Tibial nerve (tissue), 4 donors: ENCODE measurements at places on chromosomes 6 and 20. TPM values are rescaled to one million over a fixed set of nuclear protein-coding genes. Genes with fewer than 3 reads are reported as not detected.

- DNase-seq = no peak
Observed at GRCh38 chr6:63813566-63814120, 178.0 kb downstream of the PHF3 start.

The PRKN gene
- 5.5 TPM for total RNA-seq

DNA sequence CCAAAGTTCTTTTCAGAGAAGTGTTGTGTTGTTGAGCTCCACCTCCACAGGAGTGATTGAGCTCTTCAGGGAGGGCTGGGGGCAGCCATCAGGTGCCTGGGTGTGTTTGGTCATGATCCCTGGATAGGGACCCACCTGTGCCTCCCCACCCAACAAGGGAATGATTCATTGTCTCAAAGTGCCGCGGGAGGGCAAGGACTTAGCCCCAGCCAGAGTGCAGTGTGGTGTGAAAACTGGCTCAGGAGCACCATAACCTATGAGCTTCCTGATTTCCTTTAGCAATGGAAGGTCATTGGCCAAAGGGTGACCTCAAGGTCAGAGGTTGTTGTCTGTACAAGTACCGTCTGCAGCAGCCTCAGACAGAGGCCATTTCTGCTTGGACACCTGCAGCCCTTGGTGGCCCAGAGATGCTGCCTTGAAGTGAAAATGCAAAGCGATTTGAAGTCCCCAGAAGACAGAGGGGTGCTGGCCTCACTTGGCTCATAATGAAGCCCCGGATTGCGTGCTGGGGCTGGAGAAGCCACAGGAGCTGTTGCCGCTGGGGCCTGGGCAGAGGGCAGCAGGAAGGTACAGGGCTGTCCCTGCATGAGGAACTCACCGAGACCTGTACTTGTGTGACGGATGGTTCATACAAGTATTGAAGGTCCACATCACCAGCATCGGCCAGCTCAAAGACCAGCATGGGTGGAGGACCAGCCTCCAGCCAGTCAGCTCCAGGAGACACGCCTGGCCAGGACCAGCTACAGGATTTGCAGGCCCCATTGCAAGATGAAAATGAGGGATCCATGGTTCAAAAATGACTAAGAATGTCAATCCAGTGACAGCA, 100.6 kb upstream of the DUSP22 start:
- no peak for DNase-seq

DNA sequence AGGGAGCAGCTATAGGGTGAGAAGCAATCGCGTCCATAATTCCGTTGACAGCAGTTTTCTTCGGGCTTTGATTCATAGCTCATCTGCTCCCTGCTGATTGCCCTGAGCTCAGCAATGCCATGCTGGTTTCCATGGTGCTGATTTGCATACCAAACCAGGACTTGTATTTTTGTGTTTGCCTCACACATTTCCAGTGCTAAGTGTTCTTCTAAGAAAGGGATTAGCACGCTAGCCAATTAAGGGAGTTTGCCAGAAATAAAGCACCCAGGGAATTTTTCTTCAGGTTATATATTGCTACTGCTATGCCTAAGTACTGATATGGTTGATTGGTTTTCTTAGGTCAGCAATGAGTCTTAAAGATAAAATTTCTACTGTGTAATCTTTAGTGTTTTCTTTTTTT, 177.6 kb downstream of the PLCB1 start:
- DNase-seq = no peak

DNA sequence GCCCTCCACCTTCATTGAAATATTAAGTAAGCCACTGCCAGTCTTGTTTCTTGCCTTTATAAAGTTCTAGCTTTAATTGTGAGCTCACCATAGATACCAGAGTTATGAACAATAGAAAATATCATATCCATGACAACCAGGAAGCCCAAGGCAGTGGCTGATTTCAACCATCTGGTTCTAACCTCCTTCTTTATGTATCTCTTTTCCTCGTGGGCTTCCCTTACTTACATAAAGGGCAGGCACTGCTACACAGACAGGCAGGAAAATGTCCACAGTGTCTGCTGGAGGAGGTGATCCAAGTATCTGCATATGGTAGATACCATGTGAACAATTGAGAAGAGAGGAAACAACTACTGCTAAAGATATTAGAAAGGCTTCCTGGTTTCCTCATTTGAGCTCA, 65.2 kb upstream of the PRND start:
- DNase-seq = no peak

DNA sequence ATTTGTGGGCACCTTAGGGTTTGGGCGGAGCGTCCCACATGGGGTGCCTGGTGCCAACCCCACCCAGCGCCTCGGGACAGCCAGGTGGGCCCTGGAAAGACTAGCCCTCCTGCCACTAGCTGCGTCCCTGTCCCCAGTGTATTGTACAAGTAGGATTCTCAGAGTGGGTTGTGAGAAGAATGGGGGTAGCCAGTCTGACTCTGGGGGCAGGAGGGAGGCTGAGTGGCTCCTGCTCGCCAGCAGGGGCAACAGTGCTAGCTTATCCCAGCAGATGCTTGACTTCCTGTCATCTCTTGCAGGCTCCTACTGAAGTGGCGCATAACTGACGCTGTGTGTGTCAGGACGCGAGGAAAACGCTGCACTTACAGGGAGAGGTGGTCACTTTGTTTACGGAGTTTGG, 9.3 kb downstream of the PSMA7 start:
- DNase-seq = no peak

The KIF6 gene
- total RNA-seq = 0.22 TPM

The FKBP1C gene
- 1.5 TPM for total RNA-seq

The LAMA2 gene
- 305 TPM for total RNA-seq

The RNF182 gene
- total RNA-seq = 2.1 TPM

The TRDN gene
- total RNA-seq = 0.59 TPM

The ERVFRD-1 gene
- total RNA-seq = 0.42 TPM

The SLC12A5 gene
- not detected for total RNA-seq
